ENCODE measurements at places on chromosomes 11 and 22.

- no peak for DNase-seq
These were observed 87.4 kb downstream of the DEPDC5 start for GRCh38 chr22:31841078-31841827.

DNA sequence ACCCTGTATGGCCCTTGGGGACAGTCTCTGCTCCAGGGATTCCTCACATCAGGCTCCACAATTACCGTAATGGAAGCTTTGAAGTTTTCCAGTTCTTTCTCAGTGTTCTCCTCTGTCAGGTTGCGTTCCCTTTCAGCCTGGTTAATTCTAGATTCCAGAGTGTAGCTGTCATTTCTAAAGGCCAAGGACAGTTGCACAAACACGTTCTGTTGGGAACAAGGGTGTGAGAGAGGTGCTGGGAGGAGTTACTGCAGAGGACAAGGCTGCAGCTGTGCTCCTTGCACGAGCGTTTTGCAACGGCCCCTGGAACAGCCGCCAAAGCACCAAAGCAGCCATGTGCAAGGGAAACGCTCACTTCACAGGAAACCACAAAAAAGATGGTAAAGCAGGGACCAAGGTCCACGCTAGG, 35.9 kb upstream of the LYVE1 start:
- no peak for DNase-seq

DNA sequence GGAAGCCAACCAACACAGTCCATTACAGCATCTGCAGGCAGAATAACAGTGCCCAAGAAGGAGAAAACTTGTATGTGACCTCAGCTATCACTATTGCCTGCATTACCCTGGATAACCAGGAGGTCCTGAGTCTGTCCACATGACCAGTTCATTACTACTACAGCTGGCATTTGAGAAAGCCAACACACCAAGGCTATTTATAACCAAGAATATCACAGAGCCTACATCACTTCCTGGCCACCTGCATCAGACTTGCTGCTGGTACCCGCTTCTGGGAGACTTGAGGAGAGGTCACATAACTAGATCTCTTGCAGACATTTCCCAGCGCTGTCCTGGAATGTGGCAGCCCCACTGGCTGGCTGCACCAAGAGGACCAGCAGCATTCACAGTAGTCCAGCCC, 11.1 kb upstream of the OR56B4 start:
- DNase-seq = no peak

GRCh38 chr11:42773729-42774128, 538.1 kb upstream of the API5 start:
- no peak for DNase-seq

DNA sequence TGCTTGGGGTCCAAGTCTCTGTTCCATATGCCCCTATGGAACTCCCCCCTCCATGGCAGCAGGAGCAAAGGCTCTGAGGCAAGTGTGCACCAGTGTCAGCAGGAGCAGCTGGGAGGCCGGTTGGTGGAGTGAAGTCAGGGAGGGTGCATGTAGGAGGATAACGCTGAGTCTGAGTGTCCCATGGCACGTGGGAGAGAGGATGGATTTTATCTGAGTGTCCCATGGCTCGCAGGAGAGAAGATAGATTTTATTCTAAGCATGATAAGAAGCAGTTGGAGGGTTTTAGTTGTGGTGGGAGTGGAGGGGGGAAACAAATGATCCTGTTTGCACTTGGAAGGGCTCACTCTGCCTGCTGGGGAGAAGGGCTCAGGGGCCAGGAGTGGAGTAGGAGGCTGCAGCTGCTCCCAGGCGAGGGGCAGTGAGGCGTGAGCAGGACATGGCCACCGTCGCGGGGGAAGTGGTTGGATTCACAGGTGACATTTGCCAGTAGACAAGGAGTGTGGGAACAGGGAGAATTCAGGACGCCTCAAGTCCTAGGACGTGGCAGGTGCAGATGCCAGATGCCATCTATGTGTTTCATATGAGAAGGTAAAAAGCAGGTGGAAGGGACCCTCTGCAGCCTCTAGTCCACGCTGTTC, 33.6 kb upstream of the PARVG start:
- no peak for DNase-seq

- DNase-seq = no peak
These were observed 30.3 kb downstream of the GNB1L start for GRCh38 chr22:19824212-19824925.

DNA sequence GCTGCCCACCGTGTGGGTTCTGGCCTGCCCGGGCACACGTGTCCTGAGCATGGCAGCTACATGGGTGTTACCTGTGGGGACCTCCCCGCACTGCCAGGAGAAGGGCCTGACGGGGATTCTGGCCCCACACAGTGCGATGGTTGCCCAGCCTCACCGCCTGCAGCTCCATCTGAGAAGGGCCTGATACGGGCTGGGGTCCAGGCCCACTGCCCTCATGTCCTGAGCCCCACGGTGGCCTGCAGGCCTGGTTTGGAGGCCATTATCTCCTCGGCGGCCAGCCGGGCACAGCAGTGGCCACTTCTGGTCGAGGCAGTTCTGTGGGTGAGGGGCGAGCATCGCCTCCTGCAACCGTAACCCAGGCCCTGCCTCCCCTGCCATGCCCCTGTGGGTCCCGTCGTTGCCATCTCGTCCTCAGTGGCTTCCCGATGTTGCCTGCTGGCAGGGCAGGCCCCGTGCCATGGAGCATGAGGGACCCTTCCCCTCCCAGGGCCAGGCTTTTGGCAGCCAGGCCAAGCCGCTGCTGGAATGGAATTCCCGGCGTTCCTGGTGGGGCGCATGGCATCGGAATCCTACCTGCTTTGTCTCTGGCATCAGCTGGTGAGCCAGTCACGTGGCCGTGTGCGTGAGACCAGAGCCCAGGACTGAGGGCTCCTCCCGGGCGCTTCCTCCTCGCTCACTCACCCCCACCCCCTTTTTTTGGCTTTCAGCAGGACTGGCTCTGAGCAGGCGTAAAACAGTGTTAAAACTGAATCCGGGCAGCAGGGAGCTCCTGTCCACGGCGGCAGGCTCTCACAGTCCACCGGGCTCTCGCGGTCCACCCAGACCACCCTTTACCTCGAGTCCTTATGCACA, 71.9 kb upstream of the PPARA start:
- DNase-seq = no peak

DNA sequence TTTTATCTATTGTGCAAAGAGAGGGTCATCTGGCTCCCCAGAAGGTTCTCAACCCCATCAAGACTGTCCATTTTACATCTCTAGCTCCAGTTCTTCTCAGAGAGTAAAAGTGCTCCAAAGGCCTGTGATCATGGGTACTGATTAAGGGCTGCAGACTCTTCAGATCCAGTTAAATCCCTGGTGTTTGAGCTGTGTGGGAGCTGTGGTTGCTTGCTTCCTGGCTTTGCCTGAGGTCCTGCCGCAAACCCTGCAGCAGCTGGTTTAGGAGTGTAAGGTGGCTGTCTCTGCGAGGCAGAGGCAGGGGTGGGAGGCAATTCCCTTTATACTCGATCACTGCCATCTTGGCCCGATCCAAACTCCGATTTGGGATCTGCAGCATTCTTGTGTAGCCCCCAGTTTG, 1.2 kb downstream of the MRPL17 start:
- no peak for DNase-seq

DNA sequence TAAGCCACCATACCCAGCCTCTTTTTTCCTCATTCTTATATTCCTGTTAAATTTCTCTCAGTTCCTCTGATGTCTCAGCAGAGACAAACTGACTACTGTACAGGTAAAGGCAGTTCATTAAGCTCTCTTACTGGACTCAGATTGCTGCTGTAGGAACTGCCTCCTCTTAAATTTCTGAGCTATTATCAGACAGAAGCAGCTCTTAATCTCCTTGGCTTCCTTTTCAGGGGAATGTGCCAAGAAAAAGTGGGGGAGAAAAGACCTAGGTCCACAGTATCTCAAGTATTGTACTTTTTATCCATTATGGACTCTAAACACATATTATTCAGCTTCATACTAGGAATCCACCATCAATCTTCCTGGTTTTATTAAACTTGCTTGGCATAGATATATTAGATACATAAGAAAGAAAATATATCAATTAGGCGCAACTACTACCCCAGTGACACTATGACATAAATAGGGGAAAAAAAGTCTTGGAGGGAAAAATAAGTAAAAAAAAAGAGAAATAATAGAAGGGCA, 26.1 kb downstream of the MRTFA start:
- no peak for DNase-seq

DNA sequence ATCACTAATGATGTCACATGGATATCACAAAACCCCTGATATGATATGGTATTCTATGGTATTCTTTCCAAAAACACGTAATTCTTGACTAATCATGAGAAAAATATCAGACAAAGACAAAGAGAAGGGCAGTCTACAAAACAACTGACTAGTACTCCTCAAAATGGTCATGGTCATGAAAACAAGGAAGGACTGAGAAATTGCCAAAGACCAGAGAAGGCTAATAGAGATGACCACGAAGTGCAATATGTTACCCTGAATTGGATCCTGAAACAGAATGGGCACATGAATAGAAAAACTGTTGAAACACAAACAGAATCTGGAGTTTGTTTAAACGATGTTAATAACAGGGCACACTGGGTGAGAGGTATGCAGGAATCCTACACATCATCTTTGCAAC, 10.2 kb downstream of the CKAP5 start:
- DNase-seq = no peak

DNA sequence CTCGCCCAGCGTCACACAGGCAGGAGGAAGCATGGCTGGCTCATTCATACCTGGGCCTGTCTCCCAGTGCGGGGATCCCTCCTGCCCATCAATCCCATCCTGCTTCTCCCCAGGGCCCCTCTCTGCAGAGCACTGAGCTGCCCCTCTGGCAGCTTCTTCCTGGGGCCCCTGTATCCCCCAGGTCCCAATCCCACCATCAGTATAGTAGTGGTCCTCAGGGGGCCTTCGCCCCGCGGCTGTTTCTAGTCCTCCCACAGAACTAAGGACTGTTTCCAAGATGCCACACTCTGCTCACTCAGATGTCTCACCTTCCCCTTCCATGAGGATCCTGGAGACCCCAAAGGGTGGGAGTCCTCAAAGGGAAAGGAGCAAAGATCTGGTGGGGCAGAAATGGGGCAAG, 97.6 kb downstream of the PDE2A start:
- no peak for DNase-seq

DNA sequence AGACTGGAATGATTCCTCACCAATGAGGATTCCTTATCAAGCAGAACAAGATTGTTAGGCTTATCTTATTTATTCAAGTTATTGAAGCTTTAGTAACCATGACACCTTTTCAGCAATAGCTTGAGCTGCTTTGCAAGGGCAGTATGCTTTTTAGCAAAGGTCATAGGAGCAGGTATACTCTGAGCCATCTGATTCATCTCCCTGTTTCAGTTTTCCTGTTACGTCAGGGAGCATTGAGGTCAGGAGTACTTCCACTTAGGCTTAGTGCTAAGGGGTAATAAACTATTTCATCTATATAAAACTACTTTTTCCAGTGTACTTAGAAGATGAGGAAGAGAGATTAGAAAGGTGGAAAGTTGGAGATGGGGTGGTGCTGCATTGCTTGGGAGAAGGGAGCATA, 17.7 kb upstream of the ANKRD42 start:
- no peak for DNase-seq

DNA sequence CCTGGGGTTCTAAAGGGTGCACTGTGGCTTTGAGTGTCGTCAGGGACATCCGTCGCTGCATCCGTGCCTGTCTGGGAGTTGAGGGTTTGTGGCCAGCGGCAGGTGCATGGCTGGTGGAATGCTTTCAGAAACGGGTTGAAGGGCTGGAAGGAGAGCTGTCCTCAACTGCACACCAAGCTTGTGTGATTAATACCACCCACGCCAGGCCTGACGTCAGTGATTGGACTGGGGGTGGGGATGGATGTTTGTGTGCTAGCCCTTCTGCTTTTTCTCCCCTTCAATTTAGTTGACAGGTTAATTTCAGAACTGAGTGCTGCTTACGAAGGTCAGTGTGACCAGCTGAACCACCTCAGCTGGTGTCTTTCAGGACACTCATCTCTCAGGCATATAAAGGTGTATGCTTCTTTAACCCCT, 3.2 kb upstream of the GAB2 start:
- no peak for DNase-seq

- no peak for DNase-seq
These were observed 374.4 kb downstream of the NTM start for GRCh38 chr11:131744847-131745246.

- no peak for DNase-seq
These were observed 2.1 kb upstream of the MTFP1 start for GRCh38 chr22:30423301-30423958.

GRCh38 chr22:44279069-44279360, 33.7 kb downstream of the SHISAL1 start:
- DNase-seq = no peak

- no peak for DNase-seq
These were observed 17.5 kb upstream of the MUC5B start for GRCh38 chr11:1205121-1205986.

- DNase-seq = no peak
These were observed 71.5 kb upstream of the USP47 start for GRCh38 chr11:11770296-11770695.

- no peak for DNase-seq
These were observed 203.4 kb downstream of the TBC1D22A start for GRCh38 chr22:46965555-46966494.

GRCh38 chr11:117816846-117817367, 7.6 kb downstream of the FXYD2 start:
- no peak for DNase-seq

DNA sequence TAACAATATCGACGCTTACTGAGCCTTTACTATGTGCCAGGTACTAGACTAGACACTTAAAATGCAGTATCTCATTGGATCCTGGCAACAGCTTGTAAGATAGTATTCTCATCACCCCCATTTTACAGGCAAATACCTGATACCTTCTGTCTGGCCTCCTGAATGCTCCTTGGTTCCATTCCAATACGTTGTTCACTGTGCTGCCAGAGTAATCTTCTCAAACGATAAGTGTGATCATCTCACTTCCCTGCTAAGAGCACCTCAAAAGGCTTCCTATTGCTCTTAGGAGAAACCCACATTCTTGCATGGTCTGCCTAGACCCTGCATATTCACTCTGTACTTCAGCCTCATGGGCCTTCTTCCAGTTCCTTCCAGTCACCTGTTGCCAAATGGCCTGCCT, 1.3 kb upstream of the NRIP3 start:
- no peak for DNase-seq

Measured in cortex of kidney (tissue), 1 donor.